ENCODE measurements at places on chromosomes 6 and 20.

- no peak for DNase-seq
Measured at GRCh38 chr6:157246771-157247484, 76.4 kb downstream of the TMEM242 start.

- no peak for DNase-seq
Measured at GRCh38 chr6:12116264-12116800, 104.2 kb downstream of the HIVEP1 start.

- DNase-seq = peak; percentile 21
Measured at GRCh38 chr20:11917663-11918062, at the start of gene BTBD3. Gene BTBD3, plus strand, starts transcription at chr20:11917893. Its CDS starts 383 bp downstream, at chr20:11918276.

DNA sequence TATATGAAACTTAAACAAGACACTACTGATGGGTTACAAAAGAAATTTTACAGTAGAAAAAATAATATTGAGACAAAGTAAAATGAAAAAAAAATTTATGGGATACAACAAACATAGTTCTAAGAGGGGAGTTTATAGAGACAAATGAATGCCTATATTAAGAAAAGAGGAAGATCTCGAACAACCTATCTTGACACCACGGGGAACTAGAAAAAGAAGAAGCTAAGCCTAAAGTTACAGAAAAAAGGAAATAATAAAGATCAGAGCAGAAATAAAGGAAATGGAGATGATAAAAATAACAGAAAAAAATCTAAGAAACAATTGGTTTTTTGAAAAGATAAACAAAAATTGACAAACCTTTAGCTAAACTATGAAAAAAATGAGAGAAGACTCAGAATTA lies 9.1 kb upstream of the ECHDC1 start:
- no peak for DNase-seq

Measured in SK-N-DZ (cell line).